Bone marrow (tissue), 2 donors: ENCODE measurements at places on chromosomes 4 and X.

GRCh38 chrX:100864657-100865391, 9.3 kb downstream of the NOX1 start:
- DNase-seq: no peak

DNA sequence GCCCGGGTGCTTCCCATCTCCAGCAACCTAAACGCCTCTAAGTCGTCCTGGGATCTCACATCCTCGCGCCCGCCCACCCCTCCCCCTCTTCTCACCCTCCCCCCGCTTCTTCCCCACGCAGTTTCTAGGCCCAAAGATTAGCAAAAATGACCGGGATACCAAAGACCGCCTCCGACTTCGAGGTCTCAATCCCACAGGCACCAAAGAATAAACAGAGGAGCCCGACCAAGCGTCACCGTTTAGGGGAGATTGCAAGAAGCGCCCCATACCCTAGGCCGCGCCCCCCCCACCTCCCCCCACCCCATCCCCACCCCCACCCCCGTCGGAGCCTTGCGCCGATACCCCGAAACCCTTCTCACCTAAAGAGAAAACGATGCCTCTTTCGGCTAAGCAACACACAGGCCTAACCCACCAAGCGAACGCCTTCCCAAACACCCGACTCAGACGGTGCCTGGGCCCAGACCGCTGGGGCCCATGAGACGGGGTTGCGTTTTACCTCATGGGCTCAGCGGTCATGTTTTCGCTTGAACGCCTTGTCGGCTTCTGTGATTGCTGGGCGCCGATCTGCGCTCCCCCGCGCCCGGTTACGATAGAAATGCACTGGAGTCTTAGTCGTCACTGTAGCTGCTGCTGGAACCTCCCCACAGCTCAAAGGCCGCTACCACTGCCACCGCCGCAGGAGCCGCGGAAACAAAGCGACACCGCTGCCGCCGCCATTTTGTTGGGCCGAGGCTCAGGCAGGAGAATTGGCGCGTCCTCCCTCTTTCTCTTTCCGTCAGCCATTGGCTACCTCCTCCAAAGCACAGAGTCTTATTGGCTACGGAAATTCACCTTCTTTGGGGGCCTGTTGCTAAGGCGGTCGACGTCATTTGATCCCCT, at the start of gene ATRX:
TSS of gene ATRX (minus strand) at position 731 of the 879 bp plus-strand sequence. CDS start at position 516, 215 bp downstream.
- DNase-seq: peak; percentile 64

DNA sequence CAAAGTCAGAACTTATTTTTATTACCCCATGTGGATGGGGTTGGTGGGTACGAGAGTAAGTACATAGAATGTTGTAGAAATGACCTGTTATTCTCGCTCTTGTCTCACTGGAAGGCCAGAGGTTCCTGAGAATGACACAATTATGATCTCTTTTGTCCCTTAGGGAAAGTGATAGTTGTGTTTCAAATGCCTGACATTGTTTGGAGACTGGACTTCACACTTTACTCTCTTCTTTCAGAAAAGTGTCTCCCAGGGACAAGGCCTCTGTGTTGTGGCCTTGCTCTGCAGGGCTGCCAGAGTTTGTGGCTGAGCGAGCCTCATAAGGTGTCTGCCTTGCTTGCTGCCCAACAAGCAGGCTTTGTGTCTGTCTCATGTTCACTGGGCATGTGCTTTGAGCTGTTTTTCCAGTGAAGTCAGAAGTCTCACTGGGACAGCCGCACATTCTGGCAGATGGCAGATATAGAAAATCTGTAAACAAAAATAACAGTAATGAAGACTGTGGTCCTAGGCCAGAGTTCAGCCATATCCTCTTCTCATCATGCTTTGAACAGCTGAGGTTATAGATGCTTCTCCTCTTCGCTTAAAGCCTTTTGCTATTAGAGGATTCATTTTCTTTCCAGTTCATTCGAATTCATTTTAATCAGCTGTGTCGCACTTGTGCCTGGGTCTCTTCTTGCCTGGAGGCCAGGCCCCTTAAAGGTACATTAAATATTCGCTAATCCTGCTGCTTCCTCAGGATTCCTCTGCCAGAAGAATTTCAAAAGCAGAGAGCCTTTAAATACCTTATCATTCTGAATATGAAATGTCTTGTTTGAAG, 14.4 kb downstream of the PPEF1 start:
- DNase-seq: no peak

- no peak for DNase-seq
Observed at GRCh38 chr4:82745173-82745842, 53.3 kb downstream of the SCD5 start.

- DNase-seq: peak; percentile 37
Observed at GRCh38 chr4:142354794-142355420, 491.2 kb downstream of the INPP4B start.

- DNase-seq: no peak
Observed at GRCh38 chrX:129843209-129843458, 552 bp downstream of the ZDHHC9 start.

DNA sequence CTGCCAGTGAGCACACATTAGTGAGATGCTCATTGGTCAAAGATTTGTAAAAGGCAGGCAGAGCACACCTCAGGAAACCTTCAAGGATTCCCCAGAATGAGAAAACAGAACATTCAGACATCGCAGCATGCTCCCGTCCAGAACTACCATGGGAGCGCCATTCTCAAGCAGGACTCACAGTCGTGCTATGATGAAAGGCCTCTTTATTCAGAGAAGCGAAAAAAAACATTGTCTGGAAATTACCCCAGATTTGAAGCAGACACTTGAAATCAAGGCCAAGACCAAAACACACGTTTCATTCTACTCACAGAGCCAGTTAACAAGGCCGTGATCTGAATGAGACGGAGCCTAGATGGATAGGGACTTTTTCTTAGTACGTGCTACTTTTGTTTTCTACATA, 961.8 kb upstream of the TENM3 start:
- no peak for DNase-seq
